ENCODE measurements at places on chromosomes 7 and 10.

- no peaks in the 10 kb centered on the region for H3K27me3 ChIP-seq
- ATAC-seq, result no peak
- H3K27ac ChIP-seq, result no peak overlapping the region
- H3K36me3 ChIP-seq, result peaks cover 76% of the 10 kb centered on the region
Measured at GRCh38 chr7:65397730-65398142, 24.1 kb downstream of the ZNF92 start.

DNA sequence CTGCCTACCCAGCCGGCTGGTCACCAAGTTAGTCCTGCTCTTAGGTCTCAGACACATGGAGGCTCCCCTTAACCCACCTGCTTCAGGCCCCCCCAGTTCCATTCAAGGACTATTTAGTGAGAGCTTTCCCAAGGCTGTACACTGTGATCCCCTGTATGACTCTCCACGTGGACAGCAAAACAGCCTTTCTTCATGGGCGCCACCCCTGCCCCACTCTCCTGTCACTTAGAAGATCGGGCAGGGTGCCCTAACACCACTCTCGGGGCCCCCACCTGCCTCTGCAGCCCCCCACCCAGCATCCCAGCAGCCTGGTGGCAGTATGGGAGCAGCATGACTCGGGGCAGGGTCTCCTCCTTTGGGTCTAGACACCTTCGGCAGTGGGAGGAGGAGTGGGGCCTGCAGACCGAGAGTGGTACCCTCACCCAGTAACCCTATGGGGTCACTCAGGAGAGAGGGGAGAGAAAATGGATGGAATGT lies 116.6 kb downstream of the PTPN20 start:
- peaks cover 7% of the 10 kb centered on the region for H3K27me3 ChIP-seq
- H3K4me3 ChIP-seq, result no peak overlapping the region
- no peak overlapping the region for H3K27ac ChIP-seq
- no peak for ATAC-seq
- H3K4me1 ChIP-seq, result peaks cover 5% of the 10 kb centered on the region
- no peaks in the 10 kb centered on the region for H3K36me3 ChIP-seq

GRCh38 chr7:104371216-104371979 lies 43.0 kb downstream of the LHFPL3 start:
- no peak for ATAC-seq
- H3K27me3 ChIP-seq, result peaks cover 8% of the 10 kb centered on the region
- H3K4me3 ChIP-seq, result no peak overlapping the region
- no peak overlapping the region for H3K27ac ChIP-seq
- no peaks in the 10 kb centered on the region for H3K4me1 ChIP-seq
- no peaks in the 10 kb centered on the region for H3K36me3 ChIP-seq

- peaks cover 51% of the 10 kb centered on the region for H3K4me1 ChIP-seq
- no peaks in the 10 kb centered on the region for H3K27me3 ChIP-seq
- peak overlapping the region; percentile 94 for H3K4me3 ChIP-seq
- no peaks in the 10 kb centered on the region for H3K36me3 ChIP-seq
- H3K27ac ChIP-seq, result peak overlapping the region; percentile 99
- ATAC-seq, result peak; percentile 95
Measured at GRCh38 chr10:6543431-6544005, 36.6 kb downstream of the PRKCQ start.

DNA sequence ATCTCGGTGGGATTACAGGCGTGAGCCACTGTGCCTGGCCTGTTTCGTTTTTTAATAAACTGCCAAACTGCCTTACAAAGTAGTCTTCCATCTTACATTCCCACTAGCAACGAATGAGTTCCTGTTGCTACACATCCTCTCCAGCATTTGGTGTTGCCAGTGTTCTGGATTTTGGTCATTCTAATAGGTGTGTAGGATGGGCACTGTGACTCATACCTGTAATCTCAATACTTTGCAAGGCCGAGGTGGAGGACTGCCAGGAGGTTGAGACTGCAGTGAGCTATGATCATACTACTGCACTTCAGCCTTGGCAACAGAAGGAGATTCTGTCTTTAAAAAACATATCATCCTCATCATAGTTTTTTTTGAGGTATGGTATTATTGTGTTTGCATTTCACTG lies 21.4 kb upstream of the RSBN1L start:
- ATAC-seq, result peak; percentile 89
- peaks cover 4% of the 10 kb centered on the region for H3K36me3 ChIP-seq
- H3K27me3 ChIP-seq, result no peaks in the 10 kb centered on the region
- H3K4me3 ChIP-seq, result no peak overlapping the region
- H3K27ac ChIP-seq, result no peak overlapping the region

DNA sequence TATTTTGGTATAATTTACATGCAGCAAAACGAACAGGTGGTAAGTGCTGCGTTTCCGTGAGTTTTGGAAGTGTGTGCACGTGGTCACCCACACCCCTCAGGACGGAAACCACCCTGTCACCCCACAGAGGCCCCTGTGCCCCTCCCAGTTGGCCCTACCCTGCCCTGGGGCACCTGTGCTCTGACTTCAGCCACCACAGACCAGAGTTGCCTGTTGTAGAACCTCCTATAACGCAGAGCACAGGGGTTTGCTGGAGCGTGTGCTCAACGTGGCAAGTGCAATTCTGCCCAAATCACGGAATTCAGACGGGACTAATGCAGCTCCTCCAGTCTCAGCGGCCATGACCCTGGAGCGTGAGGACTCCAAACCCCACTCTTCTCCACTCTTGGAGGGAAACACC lies 9.6 kb upstream of the CFAP46 start:
- H3K4me1 ChIP-seq, result no peaks in the 10 kb centered on the region
- no peak overlapping the region for H3K4me3 ChIP-seq
- no peak for ATAC-seq
- H3K36me3 ChIP-seq, result no peaks in the 10 kb centered on the region

DNA sequence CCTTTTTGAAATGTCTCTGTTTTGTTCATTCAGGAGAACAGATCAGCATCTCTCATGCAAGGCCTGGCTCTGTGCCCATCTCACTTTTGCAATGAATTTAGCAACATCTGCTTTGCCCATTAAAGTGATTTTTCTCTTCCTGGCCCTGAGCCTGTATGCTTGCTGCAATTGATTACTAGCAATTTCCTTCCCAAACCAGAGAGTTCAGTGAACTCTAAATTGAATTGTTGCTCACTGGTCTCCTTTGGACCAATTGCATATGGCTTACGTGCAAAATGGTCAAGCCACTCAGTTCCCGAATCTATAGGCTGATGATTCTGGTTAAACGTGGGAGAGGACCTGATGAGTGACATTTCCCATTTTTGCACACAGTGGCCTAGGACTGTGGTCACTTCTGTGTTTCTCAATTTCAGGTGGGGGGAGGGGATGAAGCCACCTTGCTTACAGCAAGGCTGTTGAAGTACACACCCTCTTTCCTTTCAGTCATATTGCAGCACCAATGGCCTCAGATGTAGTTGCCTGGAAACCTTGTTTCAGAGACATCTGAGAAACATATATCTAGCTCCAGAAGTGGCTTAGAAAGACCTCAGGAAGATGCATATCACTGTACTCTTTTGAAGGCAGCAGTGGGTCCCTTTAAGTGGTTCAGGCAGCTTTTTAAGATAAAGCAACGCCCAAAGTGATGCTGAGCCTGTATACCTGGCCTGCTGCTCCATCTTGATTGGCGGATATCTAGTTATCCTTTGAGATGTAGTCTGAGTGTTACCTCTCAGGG lies 201.4 kb downstream of the PTEN start:
- peak overlapping the region; percentile 86 for H3K27ac ChIP-seq
- no peaks in the 10 kb centered on the region for H3K36me3 ChIP-seq
- H3K4me3 ChIP-seq, result peak overlapping the region; percentile 59
- ATAC-seq, result peak; percentile 71
- no peaks in the 10 kb centered on the region for H3K27me3 ChIP-seq
- peaks cover 51% of the 10 kb centered on the region for H3K4me1 ChIP-seq

DNA sequence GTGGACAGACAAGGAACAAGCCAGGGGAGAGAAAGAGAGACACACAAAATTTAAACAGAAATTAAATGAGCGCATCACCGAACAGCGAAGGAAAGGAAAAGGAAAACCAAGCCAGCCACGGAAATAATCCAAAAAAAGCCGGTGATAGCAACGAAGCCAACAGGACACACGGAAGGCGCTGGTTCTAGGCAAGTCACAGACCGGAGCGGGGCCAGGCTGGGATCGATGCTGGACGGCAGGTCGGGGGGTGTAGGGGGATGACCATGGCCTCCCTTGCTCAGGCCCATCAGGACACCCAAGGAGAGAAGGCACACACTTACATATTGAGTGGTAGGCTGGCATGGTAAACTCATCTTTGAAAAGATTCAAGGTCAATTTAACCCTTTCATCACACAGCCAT lies 202.5 kb upstream of the PTN start:
- H3K36me3 ChIP-seq, result no peaks in the 10 kb centered on the region
- ATAC-seq, result no peak
- no peaks in the 10 kb centered on the region for H3K27me3 ChIP-seq

DNA sequence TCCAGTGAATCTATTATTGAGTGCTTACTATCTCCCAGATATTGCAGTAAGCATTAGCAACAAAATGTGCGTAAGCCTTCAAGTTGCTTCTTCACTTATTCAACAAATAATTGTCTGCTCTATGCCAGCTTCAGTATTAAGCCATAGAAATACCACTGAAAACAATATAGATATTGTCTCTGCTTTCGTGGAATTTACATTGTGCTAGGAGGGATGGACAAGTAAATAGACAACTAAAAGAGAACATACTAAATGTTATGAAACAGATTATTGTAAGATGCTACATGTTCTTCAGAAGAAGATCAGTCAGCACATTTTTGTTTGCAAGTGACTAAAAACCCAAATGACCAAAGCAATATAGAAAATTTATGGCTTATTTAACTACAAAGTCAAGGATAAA lies 27.3 kb downstream of the CFAP69 start:
- ATAC-seq, result no peak
- H3K4me1 ChIP-seq, result no peaks in the 10 kb centered on the region
- no peak overlapping the region for H3K4me3 ChIP-seq
- no peaks in the 10 kb centered on the region for H3K36me3 ChIP-seq
- no peaks in the 10 kb centered on the region for H3K27me3 ChIP-seq

- peaks cover 4% of the 10 kb centered on the region for H3K27me3 ChIP-seq
- no peak for ATAC-seq
Measured at GRCh38 chr10:98745645-98746044, 298.9 kb upstream of the HPS1 start.

GRCh38 chr7:41809116-41809515 lies 106.2 kb upstream of the INHBA start:
- no peaks in the 10 kb centered on the region for H3K27me3 ChIP-seq
- H3K4me3 ChIP-seq, result no peak overlapping the region
- H3K27ac ChIP-seq, result no peak overlapping the region
- no peak for ATAC-seq
- no peaks in the 10 kb centered on the region for H3K36me3 ChIP-seq
- no peaks in the 10 kb centered on the region for H3K4me1 ChIP-seq

DNA sequence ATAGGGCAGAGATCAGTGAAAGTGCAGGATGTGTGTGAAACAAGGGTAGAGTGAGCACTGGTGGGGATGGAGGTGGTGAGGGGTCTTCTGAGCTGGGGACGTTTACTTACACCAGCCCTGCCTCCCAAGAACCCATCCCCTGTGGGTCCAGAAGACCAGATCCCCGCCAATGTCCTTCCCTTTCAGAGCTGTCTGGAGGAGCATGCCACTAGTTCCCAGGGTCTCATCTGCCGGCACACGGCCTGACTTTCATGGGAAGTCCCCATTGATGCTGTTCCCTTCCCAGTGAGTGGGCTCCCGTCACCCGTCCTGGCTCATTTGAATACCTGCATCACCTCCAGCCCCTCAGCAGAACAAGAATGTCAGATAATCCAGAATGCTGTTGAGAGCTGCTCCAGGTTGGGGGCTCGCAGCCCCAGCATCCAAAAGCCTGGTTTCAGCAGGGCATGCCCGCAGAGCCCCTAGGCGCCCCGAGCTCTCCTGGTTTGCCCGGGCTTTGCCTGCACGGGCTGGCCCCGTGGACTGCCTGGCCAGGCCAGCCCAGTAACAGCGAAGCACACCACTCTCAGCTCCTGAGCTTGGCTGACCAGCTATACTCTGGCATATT lies 246.7 kb downstream of the MGMT start:
- no peaks in the 10 kb centered on the region for H3K4me1 ChIP-seq
- no peak overlapping the region for H3K27ac ChIP-seq
- H3K27me3 ChIP-seq, result no peaks in the 10 kb centered on the region
- ATAC-seq, result no peak
- peaks cover 21% of the 10 kb centered on the region for H3K36me3 ChIP-seq

DNA sequence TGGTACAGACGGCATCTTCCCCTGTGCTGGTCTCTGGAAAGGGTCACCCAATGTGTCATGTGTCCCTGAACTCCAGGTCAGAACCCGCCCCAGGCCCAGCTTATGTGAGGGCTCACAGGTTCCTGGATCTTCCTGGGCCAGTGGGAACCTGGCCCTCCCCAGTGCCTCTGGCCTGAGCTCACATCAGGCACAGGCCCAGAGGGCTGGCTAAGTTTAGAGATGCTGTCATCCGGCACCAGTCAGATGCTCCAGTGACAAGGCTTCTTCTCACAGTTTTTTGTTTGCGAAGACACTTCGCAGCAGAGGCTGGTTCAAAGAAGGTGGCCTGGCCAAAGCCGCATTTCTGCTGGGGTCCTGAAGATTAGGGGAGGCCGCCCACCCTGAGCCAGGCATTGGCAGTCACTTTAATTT lies 11.8 kb downstream of the CAMK2B start:
- H3K4me1 ChIP-seq, result peaks cover 7% of the 10 kb centered on the region
- H3K4me3 ChIP-seq, result no peak overlapping the region
- H3K27me3 ChIP-seq, result peaks cover 11% of the 10 kb centered on the region
- no peak for ATAC-seq
- H3K27ac ChIP-seq, result no peak overlapping the region

- ATAC-seq, result no peak
- no peaks in the 10 kb centered on the region for H3K27me3 ChIP-seq
- H3K4me1 ChIP-seq, result peaks cover 23% of the 10 kb centered on the region
Measured at GRCh38 chr7:151794508-151795167, 82.3 kb downstream of the PRKAG2 start.

GRCh38 chr10:79223091-79224048 lies 123.9 kb upstream of the PPIF start:
- no peak overlapping the region for H3K4me3 ChIP-seq
- no peaks in the 10 kb centered on the region for H3K27me3 ChIP-seq
- no peaks in the 10 kb centered on the region for H3K36me3 ChIP-seq
- no peak for ATAC-seq
- peaks cover 4% of the 10 kb centered on the region for H3K4me1 ChIP-seq

DNA sequence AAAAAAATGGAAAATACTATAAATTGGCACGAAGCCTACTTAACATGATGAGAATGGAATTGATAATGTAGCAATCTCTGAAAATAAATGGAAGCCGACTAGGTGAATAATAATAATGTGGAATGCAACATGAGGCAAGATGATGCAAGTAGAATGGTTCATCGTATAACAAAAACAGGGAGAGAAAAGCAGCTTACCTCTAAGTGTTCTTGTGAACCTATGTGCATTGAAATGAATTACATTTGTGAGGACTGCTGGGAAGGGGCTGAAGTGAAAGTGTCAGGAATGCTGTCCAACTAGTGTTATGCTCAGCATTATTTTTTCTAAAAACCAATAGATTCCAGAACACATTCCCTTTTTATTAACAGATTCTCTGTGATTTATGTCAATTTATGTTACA lies 440.6 kb upstream of the LRRN3 start:
- no peak for ATAC-seq
- H3K27ac ChIP-seq, result no peak overlapping the region
- no peaks in the 10 kb centered on the region for H3K27me3 ChIP-seq
- no peaks in the 10 kb centered on the region for H3K36me3 ChIP-seq
- H3K4me1 ChIP-seq, result no peaks in the 10 kb centered on the region

GRCh38 chr10:67809107-67809506 lies 28.9 kb downstream of the DNAJC12 start:
- no peak overlapping the region for H3K4me3 ChIP-seq
- H3K36me3 ChIP-seq, result no peaks in the 10 kb centered on the region
- H3K4me1 ChIP-seq, result peaks cover 3% of the 10 kb centered on the region

GRCh38 chr7:99679032-99679399 lies 780 bp downstream of the CYP3A5 start:
- H3K36me3 ChIP-seq, result no peaks in the 10 kb centered on the region
- H3K4me3 ChIP-seq, result no peak overlapping the region
- H3K4me1 ChIP-seq, result peaks cover 12% of the 10 kb centered on the region
- no peaks in the 10 kb centered on the region for H3K27me3 ChIP-seq
- peak; percentile 29 for ATAC-seq
- no peak overlapping the region for H3K27ac ChIP-seq

All from activated T-helper 17 cell treated with anti-CD3 and anti-CD28 coated beads, Interleukin-2, amount 50 U/mL, for 72 hours (primary cell).